CD8-positive, alpha-beta memory T cell (primary cell): ENCODE measurements at places on chromosomes 3 and 15. TPM values are rescaled to one million over a fixed set of nuclear protein-coding genes. Genes with fewer than 3 reads are reported as not detected.

The UBR1 gene
- polyA plus RNA-seq, result 15.4 TPM

The QTRT2 gene
- polyA plus RNA-seq, result 10.8 TPM

The IDH3A gene
- polyA plus RNA-seq, result 44.3 TPM

The EPHB3 gene
- polyA plus RNA-seq, result 0.31 TPM

The TRH gene
- not detected for polyA plus RNA-seq
